AG10803 (cell line): ENCODE measurements at places on chromosomes 5 and 9.

- no peak for DNase-seq
Observed at GRCh38 chr5:142748568-142749249, 21.5 kb upstream of the ARHGAP26 start.

DNA sequence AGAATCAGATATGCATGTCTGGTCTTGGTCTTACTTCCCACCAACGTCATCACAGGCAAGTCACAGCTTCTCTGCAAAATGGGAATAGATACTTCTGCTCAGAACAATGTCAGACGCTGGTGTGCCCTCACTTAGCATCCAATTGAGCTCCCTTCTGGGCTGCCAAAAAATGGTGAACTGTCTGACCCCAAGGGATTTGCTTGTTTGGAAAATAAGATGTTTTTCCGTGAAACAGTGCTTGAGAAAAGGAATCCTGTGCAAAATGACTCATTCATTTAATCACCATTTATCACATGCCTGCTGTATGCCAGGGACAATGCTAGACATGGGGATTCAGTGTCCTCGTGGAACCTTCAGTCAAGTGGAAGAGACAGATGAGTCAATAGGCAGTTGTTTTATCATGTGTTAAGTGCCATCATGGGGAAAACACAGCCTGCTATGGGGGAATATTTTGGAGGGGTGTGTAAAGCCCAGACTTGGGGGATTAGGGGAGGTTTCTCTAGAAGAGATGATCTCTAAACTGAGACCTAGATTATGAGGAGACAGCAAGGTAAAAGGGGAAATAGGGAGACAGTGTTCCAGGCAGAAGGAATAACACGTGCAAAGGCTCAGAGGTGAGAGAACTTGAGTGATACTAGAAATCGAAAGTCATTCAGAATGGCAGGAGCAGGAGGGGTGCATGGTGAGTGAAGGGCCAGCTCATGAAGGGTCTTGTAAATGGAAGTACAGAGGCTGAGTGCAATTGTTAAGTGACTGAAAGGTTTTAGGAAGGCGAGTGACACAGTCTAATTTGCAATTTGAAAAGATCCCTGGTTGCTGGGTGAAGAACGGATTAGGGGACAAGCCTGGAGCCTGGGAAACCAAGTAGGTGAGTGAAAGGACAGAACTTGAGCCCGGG, 3.9 kb downstream of the NIPAL4 start:
- DNase-seq: peak; percentile 59

DNA sequence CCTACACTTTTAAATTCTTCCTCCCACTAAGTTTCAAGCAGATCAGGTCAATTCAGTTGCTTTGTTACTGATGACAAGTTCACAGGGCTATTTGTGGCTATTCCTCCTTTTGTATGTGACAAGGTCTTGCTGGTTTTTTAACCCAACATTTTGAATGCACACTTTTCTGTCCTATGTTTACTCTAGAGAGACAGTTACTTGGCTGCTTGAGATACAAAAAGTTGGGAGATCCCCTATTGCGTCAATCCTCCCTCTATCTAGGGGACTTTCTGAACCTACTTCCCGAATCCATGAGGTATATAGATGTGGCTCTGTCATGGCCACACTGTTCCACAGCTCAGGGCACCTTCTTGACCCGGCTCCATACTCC, 386.7 kb downstream of the NTRK2 start:
- DNase-seq: no peak

- peak; percentile 58 for DNase-seq
Observed at GRCh38 chr9:38342096-38342495, 50.4 kb upstream of the ALDH1B1 start.

DNA sequence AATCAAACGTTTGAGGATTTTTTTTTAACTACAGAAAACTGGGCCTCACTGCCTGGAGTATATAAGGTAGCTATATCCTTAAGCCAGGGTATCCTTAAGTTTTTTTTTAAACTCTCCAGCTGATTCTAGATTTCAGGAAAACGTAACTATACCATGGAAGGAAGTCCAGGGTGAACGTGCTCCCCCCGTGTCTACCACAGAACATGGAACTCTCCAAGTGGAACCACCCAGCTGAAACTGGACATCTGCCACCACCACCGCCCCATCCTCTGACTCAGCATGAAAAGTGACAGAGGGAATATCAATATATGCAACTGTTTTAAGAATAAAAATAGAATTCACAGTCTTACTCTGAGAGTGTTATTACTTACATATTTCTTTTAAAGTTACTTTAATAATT, 61.3 kb downstream of the DROSHA start:
- peak; percentile 76 for DNase-seq
